ENCODE measurements at places on chromosomes 3 and 15.

DNA sequence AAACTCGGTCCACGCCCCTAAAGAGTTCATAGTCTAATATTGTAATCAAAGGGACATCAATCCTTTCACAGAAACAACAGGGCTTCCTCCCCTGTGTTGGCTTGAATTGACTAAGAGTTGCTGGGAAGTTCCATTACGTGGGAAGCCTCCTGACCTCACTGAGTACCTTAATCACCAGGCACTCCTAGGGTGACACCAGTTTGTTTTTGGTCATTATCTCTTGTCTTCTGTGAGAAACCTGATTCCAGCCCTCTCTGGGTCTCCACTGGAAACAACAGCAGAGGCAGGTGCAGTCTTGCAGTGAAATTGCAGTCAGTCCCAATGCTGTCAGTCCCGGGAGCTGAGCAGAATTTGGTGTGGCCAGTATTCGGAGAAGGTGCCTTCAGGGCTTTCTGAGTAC is 55.4 kb downstream of the BOC start:
- DNase-seq, result no peak

DNA sequence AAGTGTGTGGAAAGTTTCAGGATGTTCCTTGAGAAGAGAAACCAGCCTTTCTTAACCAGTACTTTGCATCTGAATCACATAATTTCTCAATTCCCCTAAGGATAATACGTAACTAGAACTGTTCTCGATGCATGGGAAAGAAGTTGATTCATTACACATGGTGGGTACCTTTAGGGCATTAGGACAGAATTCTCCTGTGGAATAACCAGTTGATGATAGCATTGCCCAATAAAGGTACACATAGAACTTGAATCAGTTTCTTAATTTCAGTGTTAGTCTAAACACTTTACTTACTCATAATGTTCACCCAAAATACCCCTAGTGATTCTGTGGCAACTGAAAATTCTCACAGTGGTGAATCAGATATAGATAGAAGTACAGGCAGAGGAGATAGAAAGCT is 1030.9 kb downstream of the ROBO1 start:
- no peak for DNase-seq

- no peak for DNase-seq
Observed at GRCh38 chr3:13582366-13583250, 33.7 kb downstream of the FBLN2 start.

DNA sequence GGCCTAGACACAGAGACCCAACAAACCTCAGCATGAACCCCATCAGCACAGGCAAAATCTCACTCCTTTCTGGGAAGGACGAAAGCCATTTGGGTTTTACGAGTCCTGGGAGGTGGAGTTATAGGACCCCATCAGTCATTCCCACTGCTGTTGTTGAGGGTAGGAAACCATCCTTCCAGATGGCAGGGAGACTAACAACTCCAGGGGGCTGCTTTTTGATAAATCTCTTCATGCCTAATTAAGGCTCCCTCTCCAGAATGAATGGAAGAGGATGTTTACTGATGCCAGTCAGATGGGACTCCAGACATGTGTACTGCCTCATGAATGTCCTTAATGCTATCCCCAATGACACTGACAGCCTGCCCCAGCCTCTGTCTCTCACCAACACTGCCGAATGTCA is 75.3 kb downstream of the ST8SIA2 start:
- no peak for DNase-seq

DNA sequence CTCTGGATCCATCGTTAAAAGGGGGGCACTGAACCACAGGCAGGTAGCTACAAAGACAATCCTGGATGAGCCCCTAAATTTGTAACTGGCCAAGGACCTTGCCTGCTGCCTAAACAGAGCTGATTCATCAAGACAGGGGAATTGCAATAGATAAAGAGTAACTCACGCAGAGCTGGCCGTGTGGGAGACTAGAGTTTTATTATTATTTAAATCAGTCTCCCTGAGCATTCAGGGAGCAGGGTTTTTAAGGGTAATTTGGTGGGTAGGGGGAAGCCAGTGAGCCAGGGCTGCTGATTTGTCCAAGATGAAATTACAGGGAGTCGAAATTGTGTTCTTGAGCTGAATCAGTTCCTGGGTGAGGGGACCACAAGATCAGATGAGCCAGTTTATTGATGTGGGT is 885.1 kb upstream of the CADM2 start:
- no peak for DNase-seq

DNA sequence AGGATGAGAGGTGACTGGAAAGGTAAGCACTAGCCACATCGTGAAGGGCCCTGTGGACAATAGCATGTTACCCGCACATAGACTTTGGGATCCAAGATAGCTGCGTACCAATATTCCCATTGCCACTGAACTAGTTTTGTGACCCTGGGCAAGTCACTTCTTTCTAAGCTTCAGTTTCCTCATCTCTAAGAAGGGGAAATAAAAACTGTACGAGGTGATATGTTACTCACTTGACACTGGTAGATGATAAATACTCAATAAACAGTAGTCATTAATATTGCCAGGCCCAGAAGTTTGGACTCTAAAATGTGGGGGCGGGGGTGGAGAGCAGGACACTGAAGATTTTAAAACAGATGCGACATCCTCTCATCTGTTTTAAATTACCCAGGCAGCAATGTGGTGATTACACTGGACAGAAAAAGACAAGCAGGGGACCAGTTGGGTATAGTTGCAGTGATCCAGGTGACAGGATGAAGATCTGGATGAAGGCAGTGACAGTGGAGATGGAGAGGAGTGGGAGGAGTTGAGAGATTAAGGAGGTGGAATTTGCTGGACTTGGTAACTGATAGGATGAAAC is 2.5 kb downstream of the ATG7 start:
- DNase-seq, result no peak

- DNase-seq, result no peak
Observed at GRCh38 chr3:115697263-115698053, 74.1 kb downstream of the GAP43 start.

- no peak for DNase-seq
Observed at GRCh38 chr3:54999159-54999558, 71.3 kb upstream of the LRTM1 start.

- DNase-seq, result no peak
Observed at GRCh38 chr3:62041681-62042080, 331.7 kb downstream of the FEZF2 start.

DNA sequence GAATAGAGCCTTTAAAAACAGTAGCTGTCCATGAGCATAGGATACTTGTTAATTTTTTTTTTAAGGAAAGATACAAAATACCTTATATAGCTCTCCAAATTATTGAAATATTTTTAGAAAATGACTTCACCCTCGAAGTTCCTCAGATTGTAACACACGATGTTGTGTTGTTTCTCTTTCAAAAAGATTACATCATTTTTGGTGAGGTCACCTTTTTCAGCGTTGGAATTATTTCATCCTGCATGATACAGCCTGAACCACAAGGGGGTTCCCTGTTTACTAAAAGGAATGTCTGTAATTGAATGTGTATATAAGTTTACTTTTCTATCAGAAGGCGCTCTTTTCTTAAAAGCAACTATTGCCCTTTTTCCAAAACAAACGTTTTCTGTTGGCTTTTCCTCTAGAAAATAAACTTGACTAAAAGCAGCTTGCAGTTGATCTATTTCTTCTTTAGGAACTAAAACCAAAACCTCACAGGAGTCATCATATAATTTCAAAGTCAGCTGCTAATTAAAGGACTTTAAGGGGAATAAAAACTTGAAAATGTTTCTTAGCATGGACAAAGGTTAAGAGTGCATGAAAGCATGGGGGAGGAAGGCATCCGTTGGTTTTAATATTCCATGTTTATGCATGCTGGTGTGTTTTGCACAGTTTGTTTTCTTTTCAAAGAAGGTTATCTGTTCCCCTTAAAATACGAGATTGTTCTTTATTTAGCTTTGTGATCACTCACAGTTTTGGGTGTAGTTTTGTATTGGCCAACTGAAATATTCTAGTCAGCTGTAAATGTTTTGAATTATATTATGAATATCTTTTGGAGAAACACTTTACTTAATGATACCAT is 29.4 kb downstream of the LYSMD4 start:
- DNase-seq, result no peak

GRCh38 chr3:52065264-52065756 is 8.9 kb upstream of the DUSP7 start:
- no peak for DNase-seq

- no peak for DNase-seq
Observed at GRCh38 chr3:53941184-53941583, 49.5 kb upstream of the SELENOK start.

- DNase-seq, result no peak
Observed at GRCh38 chr15:78361771-78362506, 21.8 kb downstream of the CRABP1 start.

DNA sequence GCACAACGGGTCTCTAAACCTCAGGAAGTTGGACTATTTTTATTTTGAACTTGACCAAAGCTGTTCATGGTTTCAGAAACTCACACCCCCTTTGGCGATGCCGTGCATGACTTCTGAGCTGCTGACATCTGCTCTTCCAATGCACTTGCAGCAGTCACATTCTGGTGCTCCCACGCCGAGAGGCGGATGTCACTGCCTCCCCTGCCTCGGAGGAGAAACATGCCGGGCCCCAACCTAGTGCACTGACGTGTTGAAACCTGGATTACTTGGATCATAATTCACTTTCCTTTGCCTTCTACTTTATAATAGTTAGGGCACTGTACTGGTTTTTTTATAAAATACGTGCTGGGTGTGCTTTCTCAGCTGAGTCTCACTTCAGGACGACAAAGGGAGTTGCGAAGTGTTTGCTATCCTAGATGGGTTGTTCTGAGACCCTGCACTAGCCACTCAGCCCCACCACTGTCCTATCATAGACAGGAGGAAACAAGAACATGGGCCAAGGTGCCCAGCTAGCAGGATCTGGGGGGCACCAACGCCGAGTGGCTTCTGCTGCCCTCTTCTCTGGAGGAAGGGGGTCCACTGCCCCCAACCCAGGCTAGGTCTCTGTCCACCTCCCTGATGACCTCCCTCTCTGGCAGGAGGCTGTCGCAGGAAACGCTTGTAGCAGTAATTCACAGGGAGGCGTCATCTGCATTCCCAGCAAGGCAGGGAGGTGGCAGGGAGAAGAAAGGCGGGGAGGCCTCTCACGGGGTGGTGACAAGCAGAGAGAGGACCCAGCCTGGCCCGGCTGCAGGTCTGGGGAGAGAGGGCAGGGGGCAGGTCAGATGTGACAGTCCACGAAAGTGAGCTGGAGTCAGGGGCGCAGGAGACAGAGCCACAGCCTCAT is 158.8 kb upstream of the IQSEC1 start:
- no peak for DNase-seq

GRCh38 chr15:57752840-57753239 is 46.3 kb downstream of the POLR2M start:
- no peak for DNase-seq

GRCh38 chr3:53170325-53171063 is 9.5 kb downstream of the PRKCD start:
- peak; percentile 66 for DNase-seq

- DNase-seq, result no peak
Observed at GRCh38 chr3:73601481-73601880, 23.3 kb downstream of the PDZRN3 start.

GRCh38 chr15:45457220-45457619 is 65.3 kb downstream of the SLC30A4 start:
- DNase-seq, result no peak

GRCh38 chr3:106261915-106262683 is 393.3 kb upstream of the CBLB start:
- DNase-seq, result no peak

- no peak for DNase-seq
Observed at GRCh38 chr15:36972704-36973103, 127.6 kb downstream of the MEIS2 start.

DNA sequence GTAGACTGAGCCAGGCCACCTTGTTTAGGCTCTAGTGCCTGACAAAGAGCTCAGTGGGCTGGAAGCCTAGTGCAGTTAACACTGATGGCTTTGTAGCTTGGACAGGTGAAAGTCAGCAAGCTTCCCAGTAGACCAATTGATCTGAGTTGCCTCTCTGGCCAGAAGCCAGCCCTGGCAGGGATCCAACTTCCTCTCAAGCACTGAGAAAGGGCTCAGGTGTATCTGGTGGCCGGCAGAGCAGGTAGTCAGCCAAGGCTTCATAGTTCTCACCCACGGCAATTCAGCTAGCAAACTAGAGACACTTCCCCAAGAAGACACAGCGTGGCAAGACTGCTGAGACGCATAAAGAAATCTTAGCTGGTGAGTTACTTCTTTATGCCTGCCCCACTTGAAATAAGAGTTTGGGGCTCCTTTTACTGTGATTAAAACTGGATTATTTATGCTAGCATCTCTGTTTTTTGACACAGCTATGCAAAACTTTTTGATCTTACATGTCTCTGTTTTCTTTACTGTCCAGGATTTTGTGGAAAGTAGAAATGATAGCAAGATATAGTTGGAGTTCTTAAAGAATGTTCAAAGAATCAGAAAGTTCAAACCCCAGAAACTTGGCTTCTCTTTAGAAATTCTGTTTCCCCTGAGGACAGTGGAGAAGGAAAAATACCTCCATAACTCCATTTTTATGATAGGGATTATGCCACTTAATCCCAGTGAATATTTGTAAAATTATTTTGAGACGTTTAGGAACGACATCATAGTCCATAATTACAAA is 8.4 kb upstream of the CA12 start:
- no peak for DNase-seq

DNA sequence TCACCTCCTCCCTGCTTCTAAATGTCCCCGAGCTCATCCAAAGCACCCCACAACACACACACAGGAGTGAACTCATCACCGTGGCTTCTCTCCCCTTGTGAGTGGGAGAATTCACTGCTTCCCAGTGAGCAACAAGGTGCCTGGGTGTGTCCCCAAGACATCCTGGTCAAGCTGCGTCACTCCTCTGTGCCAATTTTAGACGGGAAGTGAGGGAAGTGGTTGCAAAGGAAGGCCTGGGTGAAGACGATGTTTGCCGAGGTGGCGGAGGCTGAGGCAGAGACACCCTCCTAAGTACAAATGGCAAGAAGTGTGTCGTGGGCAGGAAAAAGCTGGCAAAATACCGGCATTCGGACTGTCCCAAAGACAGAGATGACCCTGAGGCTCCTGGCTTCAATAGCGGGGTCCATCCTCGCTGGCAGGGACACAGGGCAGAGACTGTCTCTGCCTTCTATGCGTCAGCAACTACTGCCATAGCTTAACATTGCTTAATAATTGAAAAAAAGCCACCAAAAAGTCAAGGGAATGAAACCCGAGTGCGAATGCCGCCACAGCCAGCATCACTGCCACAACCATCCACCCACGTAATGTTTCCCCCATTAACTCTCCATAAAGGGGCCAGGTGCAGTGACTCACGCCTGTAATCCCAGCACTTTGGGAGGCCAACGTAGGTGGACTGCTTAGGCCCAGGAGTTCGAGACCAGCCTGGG is 72.8 kb downstream of the VGLL4 start:
- DNase-seq, result peak; percentile 43

DNA sequence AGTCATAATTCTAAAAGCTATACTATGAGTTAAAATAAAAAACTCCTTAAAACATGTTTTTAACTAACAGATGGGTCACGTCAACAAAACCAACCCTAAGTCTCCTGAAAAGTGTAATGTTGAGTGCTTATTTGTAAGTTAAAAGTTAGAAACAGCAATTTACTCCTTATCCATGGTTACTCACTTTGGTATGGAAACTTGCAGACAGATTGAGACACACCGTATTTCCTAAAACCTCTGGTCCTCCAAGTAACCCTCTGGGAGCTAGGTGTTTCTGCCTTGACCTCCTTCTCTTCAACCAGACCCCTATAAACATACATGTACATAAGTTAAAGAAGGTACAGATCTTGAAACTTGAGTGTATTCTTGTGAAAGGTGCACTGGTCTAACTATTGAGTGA is 3.1 kb downstream of the COL8A1 start:
- DNase-seq, result no peak

- DNase-seq, result no peak
Observed at GRCh38 chr15:39429898-39430357, 151.0 kb upstream of the THBS1 start.
